ENCODE measurements at places on chromosomes 11 and 22. TPM values are rescaled to one million over a fixed set of nuclear protein-coding genes. Genes with fewer than 3 reads are reported as not detected.

Gene OR56A1
- total RNA-seq: not detected

Gene ATL3
- total RNA-seq: 51.0 TPM

Gene HTR3B
- not detected for total RNA-seq

Gene TNNT3
- total RNA-seq: not detected

Gene NPTXR
- total RNA-seq: 2.8 TPM

Gene PHLDA2
- 110 TPM for total RNA-seq

Gene PTPRJ
- 12.8 TPM for total RNA-seq

GRCh38 chr11:131694526-131695424 is 324.4 kb downstream of the NTM start:
- DNase-seq: peak; percentile 81

GRCh38 chr11:44263738-44264437 is 46.1 kb downstream of the ALX4 start:
- DNase-seq: no peak

GRCh38 chr11:122733318-122733717 is 77.8 kb downstream of the UBASH3B start:
- peak; percentile 66 for DNase-seq

GRCh38 chr22:27377501-27378295 is 423.9 kb downstream of the MN1 start:
- DNase-seq: no peak

- DNase-seq: no peak
Measured at GRCh38 chr11:44258190-44258489, 51.8 kb downstream of the ALX4 start.

GRCh38 chr11:30310623-30311022 is 12.3 kb upstream of the ARL14EP start:
- no peak for DNase-seq

DNA sequence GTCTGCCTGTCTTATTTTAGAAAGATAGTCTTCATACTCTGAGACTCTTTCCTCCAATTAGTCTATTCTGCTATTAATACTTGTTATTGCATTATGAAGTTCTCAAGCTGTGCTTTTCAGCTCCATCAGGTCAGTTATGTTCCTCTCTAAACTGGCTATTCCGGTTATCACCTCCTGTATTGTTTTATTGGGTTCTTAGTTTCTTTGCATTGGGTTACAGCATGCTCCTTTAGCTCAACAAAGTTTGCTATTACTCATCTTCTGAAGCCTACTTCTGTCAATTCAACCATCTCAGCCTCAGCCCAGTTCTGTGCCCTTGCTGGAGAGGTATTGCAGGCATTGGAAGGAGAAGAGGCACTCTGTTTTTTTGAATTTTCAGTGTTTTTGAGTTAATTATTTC is 21.0 kb upstream of the OR5AK2 start:
- peak; percentile 44 for DNase-seq

GRCh38 chr22:37019309-37020191 is at the start of the genes MPST and TST:
Gene MPST (plus strand): TSS chr22:37019742. CDS start chr22:37019837, 95 bp downstream.
Gene TST (minus strand): TSS chr22:37019447. CDS start chr22:37018732, 715 bp downstream.
- peak; percentile 58 for DNase-seq

DNA sequence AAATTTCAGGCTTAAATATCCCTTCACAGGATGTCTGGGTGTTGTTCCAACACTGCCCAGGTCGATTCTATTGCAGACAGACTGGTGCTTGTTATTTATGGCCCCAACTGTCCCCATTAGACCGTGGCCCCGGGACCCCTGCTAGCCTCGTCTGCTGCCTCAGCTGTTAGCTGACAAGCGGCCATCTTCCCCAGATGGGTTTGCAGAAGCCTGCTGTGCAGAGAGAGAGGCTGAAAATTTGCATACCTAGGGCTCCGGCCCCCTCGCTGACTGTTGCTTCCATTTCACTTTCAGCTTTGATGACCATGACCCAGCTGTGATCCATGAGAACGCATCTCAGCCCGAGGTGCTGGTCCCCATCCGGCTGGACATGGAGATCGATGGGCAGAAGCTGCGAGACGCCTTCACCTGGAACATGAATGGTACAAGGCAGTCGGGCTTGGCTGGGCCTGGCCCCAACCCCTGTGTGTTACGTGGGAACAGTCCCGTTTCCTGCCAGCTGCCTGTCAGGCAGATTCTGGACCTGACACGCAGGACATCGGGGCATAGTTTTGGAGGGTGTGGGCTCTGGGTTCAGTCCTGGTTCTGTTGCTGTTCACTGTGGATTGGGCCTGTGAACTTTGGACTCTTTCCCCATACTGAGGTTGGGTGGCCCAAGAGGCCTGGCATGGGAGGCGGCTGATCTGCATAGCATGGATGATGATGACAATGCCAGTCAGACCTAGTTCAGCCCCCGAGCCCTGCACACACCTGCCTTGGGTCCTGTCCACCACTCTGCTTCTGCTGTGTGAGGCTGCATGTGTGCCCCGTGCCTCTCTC is 16.4 kb downstream of the SMARCB1 start:
- no peak for DNase-seq

DNA sequence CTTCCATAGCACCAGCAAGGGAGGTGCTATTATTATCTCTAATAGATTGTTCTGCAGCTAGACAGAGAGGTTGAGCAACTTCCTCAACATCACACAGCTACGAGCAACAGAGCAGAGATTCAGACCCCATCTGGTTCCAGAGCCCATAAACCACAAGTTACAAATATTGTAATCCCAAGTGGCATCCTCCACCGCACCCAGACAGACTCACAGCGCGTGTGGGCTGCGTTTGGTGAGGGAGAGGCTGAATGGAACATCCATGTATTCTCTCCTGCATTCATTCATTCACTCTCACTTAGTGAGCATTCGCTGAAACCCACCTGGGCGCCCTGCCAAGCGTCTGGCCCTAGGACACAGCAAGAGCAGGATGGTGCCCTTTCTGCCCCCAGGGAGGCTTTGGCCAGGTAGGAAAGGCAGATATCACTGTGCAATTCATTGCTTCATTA is 33.5 kb downstream of the LIF start:
- peak; percentile 66 for DNase-seq

DNA sequence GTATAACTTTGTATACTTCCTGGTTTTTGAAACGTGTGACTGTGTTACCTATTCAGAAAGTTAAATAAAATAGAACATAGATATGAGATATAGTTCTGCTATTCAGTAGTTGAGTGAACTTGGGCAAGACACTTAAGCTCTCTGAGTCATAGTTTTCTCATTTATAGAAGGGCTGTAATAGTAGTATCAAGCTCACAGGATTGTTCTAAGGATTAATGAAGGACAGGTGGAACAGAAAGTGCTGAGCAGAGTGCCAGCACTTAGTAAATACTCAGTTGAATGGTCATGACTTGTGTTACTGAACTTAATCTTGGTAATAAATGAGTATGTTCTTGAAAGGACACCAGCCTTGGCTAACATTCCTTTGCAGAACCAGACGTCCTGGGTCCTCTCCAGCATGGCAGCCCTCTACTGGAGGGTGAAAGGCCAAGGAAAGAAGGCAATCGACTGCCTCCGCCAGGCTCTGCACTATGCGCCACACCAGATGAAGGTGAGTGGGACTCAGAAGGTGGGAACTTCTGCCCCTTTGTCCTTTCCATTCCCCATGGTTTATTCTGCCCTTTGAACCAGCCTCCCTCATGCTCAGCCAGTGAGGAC is 131.2 kb downstream of the TTC17 start:
- DNase-seq: no peak

DNA sequence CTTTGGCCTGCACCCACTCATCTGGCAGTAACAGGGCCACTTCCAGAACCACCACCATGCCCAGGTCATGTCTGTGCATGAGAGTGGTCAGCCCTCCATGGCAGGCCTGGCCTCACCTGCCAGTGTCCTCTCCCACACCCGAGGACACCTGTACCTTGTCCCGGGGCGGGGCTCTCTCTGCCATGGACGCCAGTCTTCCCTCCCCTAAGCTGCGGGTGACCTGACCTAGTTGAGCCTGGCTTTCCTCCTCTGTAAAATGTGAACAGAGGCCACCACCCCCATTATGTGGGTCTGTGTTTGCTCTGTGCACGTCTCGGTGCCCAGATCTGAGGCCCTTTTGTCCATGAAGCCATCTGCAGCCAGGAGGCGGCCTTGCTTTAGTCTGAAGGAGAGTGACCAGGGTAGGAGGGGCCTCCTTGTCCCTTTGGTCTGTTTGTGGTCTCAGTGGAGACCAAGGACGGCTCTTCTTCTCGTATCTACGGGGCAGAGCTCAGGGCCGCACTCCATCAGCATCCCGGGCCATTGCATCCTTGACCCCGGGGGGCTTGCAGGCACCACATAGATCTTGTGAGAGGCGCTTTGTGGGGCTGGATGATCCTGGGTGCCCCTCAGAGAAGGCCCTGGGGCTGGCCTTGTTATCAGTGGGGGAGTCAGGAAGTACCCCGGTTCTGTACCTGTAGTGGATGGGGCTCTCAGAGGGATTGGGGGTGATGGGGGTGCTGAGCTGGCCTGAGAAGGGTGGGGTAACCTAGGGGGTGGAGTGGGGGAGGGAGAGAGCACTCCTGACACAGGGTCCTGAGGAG is 121.6 kb downstream of the KCNQ1 start:
- DNase-seq: no peak

GRCh38 chr11:59866397-59866796 is at the start of gene TCN1:
Gene TCN1 (minus strand): TSS chr11:59866487. CDS start chr11:59866470, 17 bp downstream.
- DNase-seq: peak; percentile 93

DNA sequence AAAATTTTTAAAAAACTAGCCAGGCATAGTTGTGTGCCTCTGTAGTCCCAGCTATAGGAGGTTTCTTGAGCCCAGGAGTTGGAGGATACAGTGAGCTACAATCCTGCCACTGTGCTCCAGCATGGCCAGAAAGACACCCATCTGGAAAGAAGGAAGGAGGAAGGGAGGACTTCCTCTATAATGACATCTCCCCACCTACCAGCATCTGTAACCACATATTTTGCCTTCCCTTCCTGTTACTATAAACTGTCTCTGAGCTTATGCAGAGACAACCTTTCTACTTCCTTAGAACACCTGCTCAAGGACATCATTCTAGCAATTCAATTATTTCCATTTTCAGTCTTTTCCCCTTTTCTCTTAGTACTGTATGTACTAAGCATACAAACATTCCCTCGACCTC is 2.2 kb upstream of the NUP160 start:
- DNase-seq: no peak
